WTC11 (cell line): ENCODE measurements at places on chromosomes 16 and 17.

DNA sequence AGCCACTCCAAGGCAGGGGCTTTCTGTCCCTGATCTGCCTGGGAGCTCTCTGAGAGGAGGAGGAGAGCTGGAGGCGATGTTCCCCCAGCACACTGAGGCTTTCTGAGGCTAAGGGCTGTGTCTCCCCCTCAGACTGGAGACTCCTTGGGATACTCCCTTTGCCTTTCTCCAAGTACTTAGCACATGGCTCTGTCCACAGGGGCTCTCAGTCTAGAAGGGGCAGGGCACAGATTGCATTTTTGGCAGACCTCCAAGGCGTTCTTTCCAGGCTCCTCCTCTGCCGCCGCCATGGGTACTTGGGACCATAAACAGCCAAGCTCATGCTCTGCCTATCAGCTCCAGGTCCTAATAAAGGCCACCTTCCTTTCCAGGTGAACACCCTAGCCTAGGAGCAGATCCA, 1.8 kb upstream of the GIP start:
- peaks cover 13% of the 10 kb centered on the region for H3K27me3 ChIP-seq
- H3K36me3 ChIP-seq: no peaks in the 10 kb centered on the region
- no peak overlapping the region for H3K4me3 ChIP-seq
- DNase-seq: no peak
- no peak overlapping the region for H3K27ac ChIP-seq

GRCh38 chr17:47660064-47660492, 10.4 kb downstream of the KPNB1 start:
- H3K27me3 ChIP-seq: no peaks in the 10 kb centered on the region
- peaks cover 81% of the 10 kb centered on the region for H3K36me3 ChIP-seq
- no peak for DNase-seq
- peaks cover 12% of the 10 kb centered on the region for H3K4me1 ChIP-seq

GRCh38 chr16:84029297-84030047, 13.1 kb downstream of the SLC38A8 start:
- no peak overlapping the region for H3K27ac ChIP-seq
- no peaks in the 10 kb centered on the region for H3K27me3 ChIP-seq
- no peak for DNase-seq
- no peak overlapping the region for H3K4me3 ChIP-seq
- H3K4me1 ChIP-seq: peaks cover 9% of the 10 kb centered on the region; the same call in 1 of the 2 replicates

DNA sequence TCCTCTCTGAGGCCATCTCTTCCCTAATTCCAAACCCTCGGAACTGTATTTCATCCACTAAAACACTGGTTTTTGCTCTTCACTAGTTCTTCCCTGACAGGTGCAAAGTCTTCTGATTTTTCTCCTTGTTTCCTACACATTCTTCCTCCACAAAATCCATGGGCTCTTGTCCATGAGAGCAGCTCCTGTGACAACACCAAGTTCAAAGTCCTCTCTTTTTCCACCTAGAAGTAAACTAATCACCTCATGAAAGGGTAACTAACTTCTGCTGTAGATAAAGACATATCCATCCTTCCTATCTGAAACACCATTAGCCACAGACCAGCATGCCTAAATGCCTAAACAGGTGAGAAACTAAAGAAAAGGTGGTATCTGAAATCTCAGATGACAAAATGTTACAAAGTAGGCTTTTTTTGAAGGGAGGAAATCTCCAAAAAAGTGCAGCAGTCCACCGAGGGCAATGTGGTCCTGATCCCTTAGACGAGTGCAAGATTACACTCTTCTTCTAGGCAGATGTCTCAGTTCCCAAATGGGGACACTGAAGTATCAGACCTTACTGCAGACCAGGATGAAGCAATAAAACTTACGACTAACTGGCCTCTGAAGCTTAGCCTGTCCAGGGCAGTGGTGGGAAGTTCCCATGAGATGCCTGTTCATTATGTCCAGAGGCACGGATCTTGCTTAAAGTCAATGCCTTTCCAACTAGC, 2.8 kb downstream of the PIP4K2B start:
- peaks cover 31% of the 10 kb centered on the region for H3K36me3 ChIP-seq
- H3K4me3 ChIP-seq: no peak overlapping the region; the same call in 1 of the 2 replicates
- peak overlapping the region; percentile 50 for H3K27ac ChIP-seq
- H3K27me3 ChIP-seq: no peaks in the 10 kb centered on the region
- no peak for DNase-seq

DNA sequence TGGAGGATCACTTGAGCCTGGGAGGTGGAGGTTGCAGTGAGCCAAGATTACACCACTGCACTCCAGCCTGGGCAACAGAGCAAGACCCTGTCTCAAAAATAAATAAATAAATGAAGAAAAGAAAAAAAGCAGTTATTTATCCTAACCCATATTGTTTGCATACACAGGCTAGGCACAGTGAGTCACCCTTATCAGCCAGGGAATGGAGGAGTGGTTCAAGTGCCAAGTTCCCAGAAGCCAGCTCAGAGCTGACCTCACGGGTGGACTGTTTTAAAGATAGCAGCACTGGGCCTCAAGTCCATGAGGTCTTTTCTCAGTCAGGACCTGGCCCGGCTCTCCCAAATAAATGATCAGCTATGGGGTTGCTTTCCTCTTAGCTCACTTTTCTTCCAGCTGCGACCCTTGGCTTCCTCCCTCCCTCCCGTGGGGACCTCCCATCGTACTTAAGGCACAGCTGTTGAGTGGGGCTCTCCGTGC, 22.6 kb upstream of the MGAT5B start:
- H3K36me3 ChIP-seq: no peaks in the 10 kb centered on the region
- H3K27ac ChIP-seq: no peak overlapping the region
- no peak overlapping the region for H3K4me3 ChIP-seq
- H3K27me3 ChIP-seq: peaks cover 11% of the 10 kb centered on the region
- H3K4me1 ChIP-seq: peaks cover 40% of the 10 kb centered on the region

DNA sequence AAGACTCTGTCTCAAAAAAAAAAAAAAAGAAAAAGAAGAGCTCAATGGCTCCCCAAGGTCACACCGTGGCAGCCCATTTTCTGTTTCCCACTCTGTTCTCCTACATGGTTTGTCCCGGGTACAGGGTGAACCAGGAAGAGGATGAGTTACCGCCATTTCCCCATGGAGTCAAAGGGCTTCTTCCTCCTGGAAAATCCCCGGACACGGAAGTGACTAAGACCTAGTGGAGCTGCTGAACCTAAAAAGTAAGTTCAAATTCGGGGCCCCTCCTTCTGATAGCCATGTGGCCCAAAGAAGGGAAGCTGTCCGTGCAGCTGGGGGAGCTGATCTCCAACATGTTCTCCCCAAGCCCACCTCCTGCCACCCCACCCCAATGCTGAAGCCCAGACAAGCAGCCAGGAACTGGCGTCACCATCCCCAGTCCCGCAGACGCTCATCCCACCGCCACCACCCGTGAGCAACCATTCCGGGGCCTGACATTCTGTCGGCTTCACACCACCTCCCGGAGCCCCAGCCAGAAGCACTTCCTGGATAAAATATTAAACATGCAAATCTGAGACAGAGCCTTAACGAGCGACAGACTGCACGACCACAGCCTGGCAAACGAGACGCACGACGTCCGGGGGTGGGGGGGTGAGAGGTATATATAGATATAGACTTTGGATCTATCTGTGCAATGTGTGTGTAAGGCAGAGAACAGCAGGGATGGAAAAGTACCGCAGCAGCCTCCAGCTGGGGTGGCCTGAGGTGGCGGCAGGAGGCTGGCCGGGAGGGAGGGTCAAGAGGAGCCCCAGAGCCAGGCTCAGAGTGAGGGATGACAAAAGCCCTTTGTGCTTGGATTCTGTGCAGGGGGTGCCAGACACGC, 17.6 kb downstream of the EPOP start:
- DNase-seq: no peak
- H3K27ac ChIP-seq: no peak overlapping the region
- H3K4me3 ChIP-seq: no peak overlapping the region
- peaks cover 30% of the 10 kb centered on the region for H3K27me3 ChIP-seq
- no peaks in the 10 kb centered on the region for H3K36me3 ChIP-seq

DNA sequence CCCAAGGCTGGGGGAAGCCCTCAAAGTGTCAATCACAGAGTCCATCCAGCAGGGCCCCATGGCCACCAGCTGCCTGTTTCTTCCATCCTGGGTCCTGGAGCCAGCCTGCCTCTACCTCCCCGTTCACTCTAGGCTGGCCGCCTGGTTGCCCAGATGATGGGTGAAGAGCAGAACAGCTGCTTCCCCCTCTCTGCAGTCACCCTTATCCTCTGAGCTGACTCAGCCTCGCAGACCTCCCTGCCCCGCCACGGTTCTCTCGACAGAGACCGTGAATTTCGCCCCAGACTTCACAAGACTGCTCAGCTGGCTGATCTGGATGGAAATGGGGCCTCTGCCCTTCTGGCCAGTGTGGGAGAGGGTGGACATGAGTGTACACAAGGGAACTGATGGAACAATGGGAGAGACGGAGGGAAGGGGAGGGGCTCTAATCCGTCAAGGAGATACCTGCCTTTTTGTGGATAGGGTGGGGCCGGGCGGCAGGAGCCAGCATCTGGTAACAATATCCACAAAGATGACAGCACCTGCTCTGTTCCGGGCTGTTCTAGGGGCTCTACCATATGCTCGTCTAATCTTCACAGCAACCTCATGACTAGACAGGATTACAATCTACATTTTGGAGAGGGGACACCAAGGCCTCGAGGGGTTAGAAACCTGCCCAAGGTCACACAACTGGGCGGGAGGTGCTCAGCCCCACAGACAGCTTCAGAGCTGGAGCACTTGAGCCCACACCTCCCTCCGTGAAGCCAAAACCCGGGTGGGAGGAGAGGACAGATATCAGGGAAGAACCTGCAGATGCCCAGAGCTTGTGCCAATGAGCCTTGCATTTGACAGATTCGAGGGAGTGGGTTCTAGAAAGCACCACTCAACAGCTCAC, 136.0 kb downstream of the SDK2 start:
- no peaks in the 10 kb centered on the region for H3K27me3 ChIP-seq
- DNase-seq: no peak
- H3K4me3 ChIP-seq: no peak overlapping the region
- H3K36me3 ChIP-seq: peaks cover 5% of the 10 kb centered on the region; the same call in 1 of the 2 replicates
- H3K4me1 ChIP-seq: peaks cover 11% of the 10 kb centered on the region; the same call in 1 of the 2 replicates

DNA sequence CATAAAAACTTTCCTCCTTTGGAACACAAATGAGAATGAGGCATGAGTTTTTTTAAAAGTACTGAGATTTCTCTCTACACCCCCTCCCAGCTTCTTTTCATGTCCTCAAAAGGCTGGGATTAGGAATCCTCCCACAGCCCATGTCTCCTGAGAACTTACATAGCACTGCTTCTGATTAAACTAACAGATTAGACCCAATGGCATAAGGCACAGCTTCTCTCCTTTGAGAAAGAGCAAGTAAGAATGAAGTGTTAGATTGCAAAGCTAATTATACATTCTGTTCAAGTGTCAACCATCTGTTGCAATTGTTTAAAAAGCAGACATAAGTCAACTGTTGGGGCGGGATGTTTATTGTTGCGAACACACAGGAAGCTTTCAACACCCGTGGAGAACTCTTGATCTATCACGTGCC, 715.1 kb downstream of the CDH11 start:
- H3K4me3 ChIP-seq: no peak overlapping the region
- no peaks in the 10 kb centered on the region for H3K36me3 ChIP-seq
- no peaks in the 10 kb centered on the region for H3K27me3 ChIP-seq

DNA sequence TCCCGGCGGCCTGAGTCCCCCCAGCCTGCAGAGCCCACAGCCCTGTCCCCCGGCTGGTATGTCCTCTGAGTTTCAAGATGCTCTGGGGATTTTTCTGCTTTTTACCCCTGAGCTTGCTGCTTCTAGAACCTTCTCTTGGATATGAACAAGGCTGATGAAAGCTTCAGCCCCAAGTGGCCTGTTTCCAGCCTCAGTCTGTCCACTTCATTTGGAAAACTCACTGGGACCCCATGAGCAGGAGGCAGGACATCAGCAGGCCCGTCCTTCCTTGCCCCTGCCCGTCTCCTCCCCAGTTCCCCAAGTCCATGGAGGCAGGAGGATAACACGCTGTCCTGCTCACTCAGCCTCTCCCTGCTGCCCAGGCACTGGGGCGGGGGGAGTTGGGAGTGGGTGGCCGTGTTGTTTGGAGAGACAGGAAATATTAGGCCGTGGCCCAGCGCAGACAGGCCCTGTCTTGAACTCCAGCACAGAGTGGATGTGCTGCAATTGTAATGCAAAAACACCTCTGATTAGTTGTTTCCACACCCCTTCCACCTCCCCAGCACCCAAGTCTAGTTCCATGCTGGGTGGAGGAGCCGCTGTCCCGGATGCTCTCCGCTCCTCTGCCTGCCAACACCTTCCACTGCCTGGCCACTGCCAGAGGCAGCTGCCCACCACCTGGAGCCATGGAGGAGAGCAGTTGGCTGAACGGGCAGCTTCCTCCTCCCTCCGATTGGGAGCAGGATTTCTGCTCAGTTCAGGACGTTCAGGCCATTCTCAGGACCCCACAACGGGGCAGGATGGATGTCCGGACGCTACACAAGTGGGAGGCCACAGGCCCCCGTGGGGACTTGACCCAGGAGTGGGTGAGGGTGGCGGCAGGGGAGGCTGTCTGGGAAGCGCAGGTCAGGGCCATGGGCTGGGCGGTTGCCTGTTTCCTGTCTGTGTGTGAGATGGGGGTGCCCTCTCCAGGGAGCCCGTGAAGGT, 216.9 kb upstream of the GSE1 start:
- H3K36me3 ChIP-seq: no peaks in the 10 kb centered on the region
- no peak overlapping the region for H3K4me3 ChIP-seq
- H3K27me3 ChIP-seq: no peaks in the 10 kb centered on the region
- DNase-seq: peak; percentile 31
- peak overlapping the region; percentile 93 for H3K27ac ChIP-seq
- peaks cover 43% of the 10 kb centered on the region for H3K4me1 ChIP-seq

GRCh38 chr17:77326076-77326591, 185.4 kb downstream of the SEC14L1 start:
- peak; percentile 3 for DNase-seq
- no peaks in the 10 kb centered on the region for H3K27me3 ChIP-seq
- no peak overlapping the region for H3K4me3 ChIP-seq

GRCh38 chr16:47999595-47999994, 156.2 kb downstream of the ABCC12 start:
- H3K4me3 ChIP-seq: no peak overlapping the region
- no peak overlapping the region for H3K27ac ChIP-seq
- peaks cover 9% of the 10 kb centered on the region for H3K4me1 ChIP-seq
- H3K36me3 ChIP-seq: no peaks in the 10 kb centered on the region

DNA sequence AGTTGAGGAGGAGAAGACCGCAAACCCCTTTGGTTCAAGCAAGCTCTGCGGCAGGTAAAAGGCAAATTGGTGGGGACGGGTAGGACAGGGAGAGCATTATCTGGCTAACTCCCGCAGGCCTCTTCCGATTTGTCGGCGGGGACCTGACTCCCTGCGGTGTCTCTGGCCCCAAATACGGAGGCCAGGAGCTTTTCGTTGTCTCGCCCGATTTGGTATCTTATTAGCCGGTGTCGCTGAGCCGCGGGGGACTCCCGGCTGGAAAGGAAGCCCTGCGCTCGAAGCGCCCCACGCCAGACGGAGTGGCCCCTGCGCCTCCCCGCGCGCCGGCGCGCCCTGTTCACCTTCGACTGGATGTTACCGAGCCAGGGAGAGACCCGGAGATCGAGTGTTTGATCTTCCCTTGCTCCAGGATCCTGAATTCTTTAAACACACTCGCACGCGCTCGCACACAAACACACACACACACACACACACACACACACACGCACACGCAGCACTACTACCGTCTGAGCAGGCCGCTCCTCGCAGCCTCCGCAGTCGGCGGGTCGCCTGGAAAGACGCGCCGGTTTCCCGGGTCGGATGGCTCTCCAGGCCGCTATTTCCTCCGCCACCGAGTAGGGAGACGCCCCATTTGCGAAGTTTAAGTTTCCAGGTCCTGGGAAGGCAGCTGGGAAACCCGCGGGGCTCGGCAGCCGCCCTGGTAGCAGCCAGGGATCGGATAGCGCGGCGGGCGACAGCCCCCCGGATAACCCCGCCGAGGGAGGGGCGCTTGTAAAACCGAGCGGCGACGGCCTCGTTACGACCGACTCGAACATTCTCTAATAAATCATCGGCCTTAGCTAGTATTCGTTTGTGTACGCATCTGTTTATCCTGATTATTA, 3.3 kb downstream of the PRAC1 start:
- H3K27ac ChIP-seq: peak overlapping the region; percentile 91
- H3K4me3 ChIP-seq: peak overlapping the region; percentile 85
- peaks cover 52% of the 10 kb centered on the region for H3K4me1 ChIP-seq
